Posterior cingulate gyrus (tissue), 11 donors: ENCODE measurements at places on chromosomes 5 and 9.

DNA sequence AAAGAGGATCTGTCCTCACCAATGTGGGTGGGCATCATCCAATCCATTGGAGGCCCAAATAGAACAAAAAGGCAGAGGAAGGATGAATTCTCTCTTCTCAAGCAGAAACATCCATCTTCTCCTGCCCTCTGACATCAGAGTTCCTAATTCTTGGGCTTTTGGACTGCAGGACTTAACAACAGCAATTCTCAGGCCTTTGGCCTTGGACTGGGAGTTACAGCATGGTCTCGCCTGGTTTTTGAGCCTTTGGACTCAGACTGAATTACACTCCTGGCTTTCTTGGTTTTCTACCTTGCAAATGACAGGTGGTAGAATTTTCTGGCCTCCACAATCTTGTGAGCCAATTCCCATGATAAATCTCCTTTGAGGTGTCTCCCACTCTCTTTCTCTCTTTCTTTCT lies 60.5 kb upstream of the CD180 start:
- no peak for DNase-seq

DNA sequence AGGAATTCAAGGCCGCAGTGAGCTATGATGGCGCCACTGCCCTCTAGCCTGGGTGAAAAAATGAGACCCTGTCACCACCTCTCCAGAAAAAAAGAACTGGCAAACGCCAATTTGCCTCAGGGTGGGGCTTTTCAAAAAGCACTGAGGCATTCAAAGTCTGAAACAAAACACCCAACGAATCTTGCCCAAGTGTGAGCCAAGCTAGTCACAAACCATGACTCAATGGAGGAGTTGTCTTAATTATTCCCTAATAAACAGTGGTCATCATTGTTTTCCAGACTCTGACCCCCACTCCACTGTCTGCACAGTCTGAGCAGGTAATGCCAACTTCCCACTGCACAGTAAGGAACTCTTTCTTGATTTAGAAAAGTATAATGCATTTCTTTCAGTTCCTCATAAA lies 16.8 kb downstream of the FRMD3 start:
- no peak for DNase-seq

DNA sequence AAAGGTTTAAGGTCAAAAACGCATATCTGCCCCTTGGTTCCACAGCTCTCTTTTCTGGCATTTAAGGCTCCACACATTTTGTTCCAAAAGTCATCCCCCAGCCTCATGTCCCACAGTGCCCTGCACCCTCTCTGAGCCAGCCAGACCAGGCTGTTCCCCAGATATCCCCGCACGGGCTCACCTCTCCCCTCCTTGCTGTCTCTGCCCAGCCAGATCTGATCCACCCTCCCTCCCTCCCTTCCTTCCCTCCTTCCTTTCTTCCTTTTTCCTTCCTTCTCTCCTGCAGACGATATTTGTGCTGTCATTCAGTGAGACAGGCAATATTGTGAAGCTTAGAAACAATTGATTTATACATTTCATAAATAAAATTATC lies 37.0 kb downstream of the DUSP1 start:
- DNase-seq, result no peak

- DNase-seq, result no peak
Measured at GRCh38 chr9:93210324-93210973, 26.5 kb downstream of the WNK2 start.

GRCh38 chr5:115351356-115352195 lies 55.1 kb upstream of the CCDC112 start:
- no peak for DNase-seq

DNA sequence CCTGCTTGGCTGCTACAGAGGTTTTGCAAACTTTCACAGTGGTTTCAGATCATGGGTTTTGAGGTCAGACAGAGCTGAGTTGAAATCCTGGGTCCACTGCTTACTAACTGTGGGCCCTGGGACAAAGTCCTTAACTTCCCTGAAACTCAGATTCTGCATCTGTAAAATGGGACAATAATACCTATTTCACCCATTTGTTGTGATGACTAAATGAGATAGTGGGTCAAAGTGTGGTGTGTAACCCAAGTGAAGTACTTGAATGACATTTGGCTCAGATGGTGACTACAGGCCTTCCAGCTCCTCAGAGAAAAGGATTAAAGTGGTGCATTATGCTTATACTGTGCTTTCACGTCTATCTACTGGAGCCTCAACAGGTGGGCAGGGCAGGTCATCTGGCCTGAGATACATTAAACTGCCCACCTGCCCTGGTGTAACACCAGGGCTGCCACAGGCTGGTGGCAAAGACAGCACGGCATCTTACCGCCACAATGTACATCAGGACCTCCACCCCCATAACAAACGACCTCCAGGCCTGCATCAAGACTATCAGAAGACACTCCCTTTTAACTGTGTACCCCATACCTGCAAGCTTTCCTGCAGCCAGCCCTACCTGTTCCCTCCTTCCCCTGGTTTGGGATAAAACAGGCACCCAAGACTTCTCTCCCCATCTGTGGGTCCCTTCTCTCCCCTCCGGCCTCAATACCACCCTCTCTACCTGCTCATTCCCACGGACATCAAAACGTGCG lies 846 bp upstream of the TRAF1 start:
- DNase-seq, result no peak

DNA sequence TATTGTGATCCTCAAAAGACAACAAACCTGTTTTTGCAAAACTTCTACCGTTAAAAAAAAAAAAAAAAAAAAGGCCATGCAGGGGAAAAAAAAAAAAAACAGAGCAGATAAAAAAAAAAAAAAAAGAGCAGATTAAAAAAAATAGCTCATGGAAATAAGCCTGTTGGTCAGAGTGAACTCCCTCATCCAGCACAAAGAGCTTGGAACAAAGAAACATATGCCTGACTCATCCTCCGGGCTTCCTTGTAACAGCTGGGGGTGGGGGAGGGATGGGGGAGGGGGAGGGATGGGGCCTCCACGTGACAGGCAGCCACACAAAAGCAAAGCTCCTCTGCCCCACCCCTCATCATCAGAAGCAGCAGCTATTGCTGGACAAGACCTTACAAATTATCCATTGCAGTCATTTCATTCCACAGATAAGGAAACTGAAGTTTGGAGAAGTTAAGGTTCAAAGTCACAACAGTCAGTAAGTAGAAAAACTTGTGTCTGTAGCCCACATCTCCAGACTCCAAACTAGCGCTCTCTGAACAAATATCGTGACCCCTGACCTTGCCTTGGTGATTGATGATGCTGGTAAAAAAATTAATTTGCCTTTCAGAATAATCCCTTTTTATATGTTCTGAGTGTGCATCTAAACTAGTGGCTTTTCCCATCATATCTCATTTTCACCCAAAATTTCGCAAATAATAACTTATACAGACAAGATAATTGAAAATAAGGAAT lies 38.9 kb downstream of the SLC35D2 start:
- DNase-seq, result no peak

DNA sequence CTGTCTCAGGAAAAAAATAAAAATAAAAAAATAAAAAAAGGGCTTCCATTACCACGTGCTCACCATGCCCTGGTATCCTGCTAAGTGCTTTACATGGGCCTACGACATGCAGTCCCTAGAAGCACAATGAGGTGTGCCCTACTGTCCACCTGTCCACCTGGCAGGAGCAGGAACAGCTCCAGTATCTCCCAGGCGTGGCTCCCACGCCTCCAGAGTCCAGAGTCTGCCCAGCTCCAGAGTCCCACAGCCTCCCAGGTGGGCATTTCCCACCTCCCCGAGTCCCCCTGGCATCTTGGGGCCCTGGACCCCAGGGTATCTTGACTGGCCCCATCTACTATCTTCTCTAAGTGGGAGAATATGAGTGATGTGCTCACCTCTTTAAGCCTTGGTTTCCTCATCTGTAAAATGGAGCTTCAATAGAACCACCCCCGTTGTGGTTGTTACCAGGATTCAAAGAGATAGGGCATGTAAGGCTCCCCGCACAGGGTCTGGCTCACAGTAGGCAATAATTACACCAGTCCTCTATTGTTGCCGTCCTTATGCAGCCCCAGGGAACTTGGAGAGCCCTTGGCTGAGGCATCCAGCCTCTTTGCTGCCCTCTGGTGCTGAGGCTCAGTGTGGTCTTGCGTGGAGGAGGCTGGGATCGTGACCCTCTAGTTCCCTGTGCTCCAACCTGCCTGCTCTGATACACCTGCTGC lies 8.9 kb downstream of the CXCL14 start:
- no peak for DNase-seq
